ENCODE measurements at places on chromosomes 7 and 10.
A peak's percentile ranks its signal among the peaks of the same experiment; 100 is the strongest.

DNA sequence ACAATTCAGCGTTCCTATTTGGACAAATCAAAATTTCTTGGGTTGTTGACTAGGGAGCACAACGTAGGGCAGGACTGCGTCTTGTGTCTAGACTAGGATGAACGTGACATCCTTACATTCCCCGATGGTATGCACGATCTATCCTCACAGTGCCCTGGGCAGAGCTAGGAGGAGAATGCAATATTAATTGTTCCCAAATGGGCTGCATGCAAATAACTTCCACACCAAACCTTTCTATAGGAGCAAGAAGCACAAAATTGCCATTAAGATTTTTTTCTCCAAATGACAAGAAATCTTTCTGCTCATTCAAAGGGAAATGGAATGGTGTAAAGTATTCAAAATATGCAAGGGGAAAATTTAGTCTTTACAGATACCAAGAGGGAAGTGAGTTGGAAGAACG is 21.4 kb upstream of the AQP1 start:
- no peak for DNase-seq

DNA sequence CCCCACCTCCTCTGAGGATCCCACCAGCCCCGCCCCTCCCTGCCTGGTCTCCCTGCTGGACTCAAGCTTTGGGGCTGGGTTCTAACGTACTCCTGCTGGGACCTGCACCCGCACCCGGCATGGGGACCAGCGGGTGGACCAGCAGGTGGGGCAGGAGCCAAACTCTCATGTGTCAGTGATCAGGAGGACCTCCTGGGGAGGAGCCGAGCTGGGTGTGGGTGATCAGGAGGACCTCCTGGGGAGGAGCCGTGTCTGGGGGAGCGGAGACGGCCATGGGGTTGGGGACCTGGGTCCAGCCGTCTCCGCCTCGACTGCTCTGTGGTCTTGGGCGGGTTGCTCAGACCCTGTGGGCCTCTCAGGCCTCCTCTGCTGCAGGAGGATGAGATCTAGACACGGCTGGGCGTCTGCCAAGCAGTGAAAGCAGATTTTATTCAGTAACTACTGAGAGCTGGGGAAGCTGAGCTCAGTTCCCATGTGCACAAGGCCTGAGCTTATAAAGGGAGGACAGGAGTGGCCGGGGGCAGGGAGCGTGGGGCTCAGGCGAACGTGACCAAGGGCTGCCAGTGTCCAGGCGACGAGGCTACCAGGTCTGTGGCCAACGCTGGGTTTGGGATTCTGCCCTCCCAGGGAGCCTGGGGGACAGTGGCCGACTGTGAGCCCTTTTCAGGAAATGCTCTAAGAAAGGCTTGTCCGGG is 33.6 kb upstream of the UTF1 start:
- DNase-seq, result no peak

DNA sequence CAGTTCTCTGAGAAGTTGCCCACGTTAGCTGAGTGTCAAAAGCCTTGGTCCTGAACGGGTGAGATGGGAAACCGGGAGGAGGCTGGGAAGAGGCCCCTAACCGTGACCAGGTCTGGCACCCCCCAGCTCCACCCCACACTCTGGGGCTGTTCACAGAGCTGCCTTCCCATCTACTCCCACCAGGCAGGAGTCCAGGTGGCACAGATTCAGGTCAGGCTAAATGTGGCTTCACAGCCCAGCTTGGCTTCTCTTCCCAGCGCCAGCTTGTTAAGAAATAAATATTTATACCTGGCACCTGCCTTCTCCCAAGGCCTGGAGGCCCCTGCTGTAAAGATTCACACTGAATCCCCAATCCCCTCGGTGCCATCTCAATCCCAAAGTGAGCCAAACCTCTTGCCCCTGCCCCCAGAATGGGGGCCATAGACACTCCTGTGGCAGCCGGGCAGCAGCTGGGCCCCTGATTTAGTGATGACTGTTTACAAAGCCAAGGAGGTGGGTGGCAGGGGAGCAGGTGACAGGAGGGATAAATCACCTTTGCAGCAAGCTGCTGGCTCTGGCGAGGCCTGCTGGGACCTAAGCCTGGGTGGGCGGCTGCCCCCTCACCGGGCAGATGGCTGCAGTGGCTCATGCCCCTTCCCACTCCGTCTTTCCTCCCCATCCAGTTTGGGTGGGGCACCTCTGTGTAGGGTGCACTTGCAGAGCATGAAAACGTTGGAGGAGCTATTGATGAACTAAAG is 72.5 kb downstream of the GOLGA7B start:
- no peak for DNase-seq

- no peak for DNase-seq
Observed at GRCh38 chr10:43176271-43176670, 38.0 kb downstream of the CSGALNACT2 start.

DNA sequence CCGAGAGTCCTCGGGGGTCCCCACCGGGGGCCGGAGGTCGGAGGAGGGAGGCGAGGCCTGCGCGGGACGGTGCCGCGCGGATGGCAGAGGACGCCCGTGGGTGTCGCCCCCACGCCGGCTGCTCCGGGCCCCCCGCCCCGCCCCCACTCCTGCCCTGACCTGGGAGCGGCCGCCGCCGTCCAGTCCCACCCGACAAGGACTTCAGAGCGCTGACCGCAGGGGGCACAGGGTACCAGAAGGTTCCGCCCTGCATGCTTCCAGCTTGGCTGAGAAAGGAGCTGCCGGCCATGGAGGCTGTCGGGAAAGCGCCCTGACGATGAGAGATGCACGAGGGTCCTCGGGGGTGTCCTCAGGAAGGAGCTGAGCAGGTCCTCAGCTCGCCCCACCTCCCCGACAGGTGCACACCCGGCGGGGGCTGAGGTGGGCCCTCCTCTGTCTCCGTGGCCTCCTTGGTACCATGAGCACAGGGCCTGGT is 57.0 kb upstream of the DNAJB6 start:
- no peak for DNase-seq

- DNase-seq, result no peak
Observed at GRCh38 chr10:127418536-127419168, 130.5 kb upstream of the NPS start.

GRCh38 chr10:71232089-71232998 is 20.0 kb downstream of the UNC5B start:
- DNase-seq, result no peak

GRCh38 chr10:114079421-114079820 is 35.8 kb downstream of the ADRB1 start:
- DNase-seq, result no peak

GRCh38 chr10:131928248-131929095 is 27.7 kb downstream of the PPP2R2D start:
- peak; percentile 46 for DNase-seq

DNA sequence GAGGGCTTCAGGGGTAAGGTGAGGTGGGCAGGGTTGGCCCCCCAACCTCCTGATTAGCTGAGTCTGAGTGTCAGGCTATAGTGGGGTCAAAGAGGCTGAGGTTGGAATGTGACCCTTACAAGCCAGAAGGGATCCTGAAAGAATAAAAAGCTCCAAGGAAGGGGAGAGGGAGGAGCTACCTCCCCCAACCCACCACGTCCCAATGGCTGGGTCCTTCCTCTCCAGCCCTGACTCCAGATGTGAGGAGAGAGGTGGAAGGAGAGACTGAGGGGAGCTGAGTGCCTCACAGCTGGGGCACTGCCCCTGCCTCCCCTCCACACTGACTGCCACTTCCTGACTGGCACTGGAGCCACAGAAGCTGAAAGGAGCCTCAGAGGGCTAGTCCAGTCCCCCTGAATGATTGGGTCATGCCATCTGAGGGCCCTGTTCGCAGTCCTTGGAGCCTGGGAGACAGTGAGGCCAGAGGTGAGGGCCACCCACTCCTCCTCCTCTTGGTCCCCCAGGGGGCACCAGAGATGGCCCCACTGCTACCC is 20.6 kb downstream of the IMPDH1 start:
- no peak for DNase-seq

GRCh38 chr10:86255405-86256251 is 111.0 kb downstream of the GRID1 start:
- no peak for DNase-seq

DNA sequence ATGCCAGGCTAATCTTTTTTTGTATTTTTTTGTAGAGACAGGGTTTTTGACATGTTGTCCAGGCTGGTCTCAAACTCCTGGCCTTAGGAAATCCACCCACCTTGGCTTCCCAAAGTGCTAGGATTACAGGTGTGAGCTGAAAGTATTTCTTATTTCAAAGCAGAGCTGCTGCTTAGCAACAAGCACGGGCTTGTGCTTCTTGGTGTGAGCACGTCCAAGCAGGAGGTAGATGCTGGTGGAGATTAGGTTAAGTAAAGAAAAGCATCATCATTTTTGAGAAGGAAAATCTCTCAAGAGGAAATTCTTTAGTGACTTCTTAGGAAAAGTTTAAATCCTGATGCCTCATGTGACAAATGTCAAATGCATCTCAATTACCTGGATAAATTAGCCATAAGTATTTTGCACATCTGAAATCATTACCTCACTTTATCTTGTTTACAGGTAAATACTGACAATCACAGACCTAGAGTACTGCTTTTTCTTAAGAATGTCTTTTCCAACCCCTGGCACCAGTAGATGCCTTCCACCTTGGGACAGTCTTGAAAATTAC is 431.8 kb upstream of the FZD8 start:
- no peak for DNase-seq

GRCh38 chr7:2471396-2471795 is 4.8 kb downstream of the GRIFIN start:
- no peak for DNase-seq

DNA sequence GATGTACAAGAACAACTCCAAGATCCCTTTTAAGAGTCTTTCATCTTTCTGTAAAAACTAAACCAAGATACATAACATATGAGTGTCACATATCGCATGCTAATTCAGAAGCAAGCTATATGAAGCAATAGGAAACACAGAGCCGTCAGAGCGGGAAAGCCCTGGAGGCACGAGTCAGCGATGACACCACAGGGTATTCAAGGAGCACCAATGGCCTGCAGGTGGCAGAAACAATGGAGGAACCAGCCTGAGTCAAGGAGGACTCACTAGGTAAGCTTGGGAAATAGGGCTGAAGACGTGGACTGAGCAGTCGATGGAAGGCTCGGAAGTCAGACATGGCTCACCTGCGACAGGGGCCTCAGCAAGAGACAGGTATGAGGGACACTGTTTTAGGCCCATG is 214.4 kb downstream of the FAM107B start:
- DNase-seq, result peak; percentile 52

GRCh38 chr10:68601501-68602265 is 41.5 kb downstream of the TET1 start:
- DNase-seq, result no peak

GRCh38 chr10:49139846-49140195 is 6.0 kb upstream of the FAM170B start:
- no peak for DNase-seq

- no peak for DNase-seq
Observed at GRCh38 chr7:17044861-17045260, 163.1 kb upstream of the AGR3 start.

DNA sequence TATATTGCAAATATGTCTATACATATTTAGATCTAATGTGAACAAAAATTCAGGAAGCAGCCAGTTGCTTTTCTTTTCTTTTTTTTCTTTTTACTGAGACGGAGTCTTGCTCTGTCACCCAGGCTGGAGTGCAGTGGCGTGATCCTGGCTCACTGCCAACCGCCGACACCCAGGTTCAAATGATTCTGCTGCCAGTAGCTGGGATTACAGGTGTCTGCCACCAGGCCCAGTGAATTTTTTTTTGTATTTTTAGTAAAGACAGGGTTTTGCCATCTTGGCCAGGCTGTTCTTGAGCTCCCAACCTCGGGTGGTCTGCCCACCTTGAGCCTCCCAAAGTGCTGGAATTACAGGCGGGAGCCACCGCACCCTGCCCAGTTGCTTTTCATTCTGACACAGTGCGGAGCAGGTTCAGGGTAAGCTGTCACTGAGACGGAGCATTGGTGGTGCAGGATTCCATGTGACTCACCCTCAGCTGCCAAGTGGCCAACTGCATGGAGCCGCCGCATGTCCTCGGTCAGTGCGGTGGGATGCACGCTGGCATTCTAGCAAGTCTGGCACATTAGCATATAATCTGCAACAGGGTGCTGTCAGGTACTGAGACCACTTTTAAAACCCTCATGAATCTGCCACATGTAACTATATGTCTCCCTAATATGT is 362.7 kb downstream of the DNAJB6 start:
- no peak for DNase-seq

GRCh38 chr7:101315336-101315735 is 6.3 kb downstream of the IFT22 start:
- DNase-seq, result peak; percentile 63

- DNase-seq, result no peak
Observed at GRCh38 chr7:98493030-98493778, 92.3 kb upstream of the BAIAP2L1 start.

- no peak for DNase-seq
Observed at GRCh38 chr10:2948127-2948854, 119.1 kb upstream of the PFKP start.

GRCh38 chr7:20558963-20559716 is 56.3 kb upstream of the ABCB5 start:
- no peak for DNase-seq

GRCh38 chr7:28785041-28785995 is 172.8 kb downstream of the TRIL start:
- DNase-seq, result no peak

GRCh38 chr10:104329735-104330134 is 8.5 kb downstream of the ITPRIP start:
- DNase-seq, result no peak

- DNase-seq, result no peak
Observed at GRCh38 chr7:98252425-98253054, 508 bp upstream of the TECPR1 start.

GRCh38 chr7:10815546-10815945 is 158.1 kb upstream of the PHF14 start:
- DNase-seq, result no peak

GRCh38 chr7:41872966-41873365 is 170.1 kb upstream of the INHBA start:
- no peak for DNase-seq

- no peak for DNase-seq
Observed at GRCh38 chr10:28627102-28627501, 50.2 kb upstream of the BAMBI start.

DNA sequence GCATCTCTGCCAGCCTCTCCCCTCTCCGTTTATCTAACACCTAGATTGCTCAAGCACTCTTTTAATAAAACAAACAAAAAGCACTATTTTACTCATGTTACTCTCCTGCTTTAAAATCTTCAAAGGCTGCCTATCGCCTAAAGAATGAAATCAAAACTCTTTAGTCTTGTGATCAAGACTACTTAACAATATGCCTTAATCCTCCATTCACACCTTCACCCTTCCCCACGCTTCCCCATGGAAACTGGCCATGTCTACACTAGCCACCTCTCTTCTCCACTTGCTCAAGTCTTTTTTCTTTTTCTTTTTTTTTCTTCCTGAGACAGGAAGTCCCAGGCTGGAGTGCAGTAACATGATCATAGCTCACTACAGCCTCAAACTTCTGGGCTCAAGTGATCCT is 47.8 kb upstream of the TMEM213 start:
- no peak for DNase-seq

DNA sequence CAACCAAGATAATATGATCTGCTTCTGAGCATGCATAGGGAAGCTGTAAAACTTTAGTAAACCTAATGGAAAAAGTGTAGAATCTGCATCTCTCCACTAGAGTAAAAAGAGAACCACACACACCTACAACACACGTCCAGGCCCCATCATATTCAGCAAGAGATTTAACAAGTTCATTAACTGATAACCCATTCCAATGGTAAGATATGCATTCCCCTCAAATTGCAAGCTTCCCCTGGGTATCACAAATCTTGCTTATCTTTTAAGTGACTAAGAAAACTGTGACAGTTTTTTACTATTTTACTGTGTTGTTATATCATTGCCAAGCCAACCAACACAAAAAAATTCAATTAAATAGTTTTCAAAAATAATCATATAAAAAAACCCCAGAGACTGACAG is 8.0 kb downstream of the DPY19L1 start:
- DNase-seq, result no peak

- no peak for DNase-seq
Observed at GRCh38 chr7:140562926-140563481, 77.6 kb downstream of the DENND2A start.

Data from CD4-positive, alpha-beta T cell treated with Interleukin-17A for 4 hours (primary cell).